ENCODE measurements at places on chromosomes 7 and 10.

GRCh38 chr10:29328983-29329382 is 40.1 kb downstream of the LYZL1 start:
- no peak for DNase-seq

DNA sequence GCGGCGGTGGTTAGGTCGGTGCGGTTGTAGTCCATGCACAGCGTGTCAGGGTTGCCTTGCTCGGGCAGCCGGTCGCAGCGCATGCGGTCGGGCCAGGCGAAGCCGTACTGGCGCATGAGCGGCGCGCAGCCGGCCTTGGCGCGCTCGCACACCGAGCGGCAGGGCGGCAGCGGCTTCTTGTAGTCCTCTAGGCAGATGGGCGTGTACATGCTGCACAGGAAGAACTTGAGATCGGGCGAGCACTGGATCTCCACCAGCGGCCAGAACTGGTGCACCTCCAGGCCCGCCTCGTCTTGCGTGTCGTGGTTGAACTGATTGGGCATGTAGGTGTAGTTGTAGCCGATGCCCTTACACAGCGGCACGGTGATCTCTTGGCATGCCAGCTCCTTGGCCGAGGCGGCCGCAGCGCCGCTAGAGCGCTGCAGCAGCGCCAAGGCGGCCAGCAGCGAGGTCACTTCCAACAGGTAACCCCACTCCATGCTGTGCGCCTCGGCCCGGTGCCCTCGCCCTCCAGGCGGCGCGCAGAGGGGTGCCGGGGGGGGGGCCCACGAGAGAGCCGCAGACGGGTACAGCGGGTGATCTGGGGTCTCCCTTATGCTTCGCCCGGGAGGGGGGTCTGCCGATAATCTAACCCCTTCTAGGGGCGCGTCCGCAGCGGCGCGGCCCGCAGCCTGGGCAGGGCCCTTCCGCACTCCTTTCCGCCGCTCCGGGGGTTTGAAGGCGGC is 983 bp downstream of the FZD8 start:
- no peak for DNase-seq

DNA sequence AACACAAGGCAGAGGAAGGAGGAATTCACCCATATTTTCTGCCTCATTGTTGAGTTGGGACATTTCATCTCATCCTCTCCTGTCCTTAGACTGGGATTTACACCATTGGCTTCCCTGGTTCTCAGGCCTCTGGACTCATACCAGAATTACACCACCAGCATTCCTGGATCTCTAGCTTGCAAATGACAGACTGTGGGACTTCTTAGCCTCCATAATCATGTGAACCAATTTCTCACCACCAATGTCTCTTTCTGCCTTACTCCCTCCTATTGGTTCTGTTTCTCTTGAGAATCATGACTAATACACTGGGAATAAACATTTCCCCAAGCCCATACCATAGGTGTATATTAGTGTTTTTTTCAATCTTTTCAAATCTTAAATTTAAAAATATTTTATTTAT is 2.9 kb upstream of the ZNF33A start:
- DNase-seq = no peak

DNA sequence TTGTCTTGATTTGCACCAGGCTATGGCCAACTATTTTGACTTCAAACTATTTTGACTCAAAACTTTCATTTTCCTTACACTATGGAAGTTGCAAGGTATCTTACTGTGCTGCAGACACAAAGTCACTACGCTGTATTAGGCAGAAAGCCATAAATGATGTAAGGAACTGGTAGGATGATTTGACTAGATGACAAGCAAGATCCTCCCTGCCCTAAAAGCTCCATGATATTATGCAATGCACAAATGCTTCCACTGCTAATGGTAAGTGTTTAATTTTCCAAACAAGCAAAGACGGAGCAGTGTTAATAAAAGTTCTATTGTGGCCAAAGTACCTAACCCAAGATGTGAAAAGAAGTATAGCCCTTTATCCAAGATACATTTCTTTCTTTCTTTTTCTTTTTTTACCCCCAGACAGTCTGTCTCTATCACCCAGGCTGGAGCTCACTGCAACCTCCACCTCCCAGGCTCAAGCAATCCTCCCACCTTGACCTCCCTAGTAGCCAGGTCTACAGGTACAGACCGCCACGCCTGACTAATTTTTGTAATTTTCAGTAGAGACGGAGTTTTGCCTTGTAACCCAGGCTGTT is 98.2 kb downstream of the ANK3 start:
- no peak for DNase-seq

GRCh38 chr10:113266147-113266546 is 286.7 kb upstream of the HABP2 start:
- DNase-seq = no peak

DNA sequence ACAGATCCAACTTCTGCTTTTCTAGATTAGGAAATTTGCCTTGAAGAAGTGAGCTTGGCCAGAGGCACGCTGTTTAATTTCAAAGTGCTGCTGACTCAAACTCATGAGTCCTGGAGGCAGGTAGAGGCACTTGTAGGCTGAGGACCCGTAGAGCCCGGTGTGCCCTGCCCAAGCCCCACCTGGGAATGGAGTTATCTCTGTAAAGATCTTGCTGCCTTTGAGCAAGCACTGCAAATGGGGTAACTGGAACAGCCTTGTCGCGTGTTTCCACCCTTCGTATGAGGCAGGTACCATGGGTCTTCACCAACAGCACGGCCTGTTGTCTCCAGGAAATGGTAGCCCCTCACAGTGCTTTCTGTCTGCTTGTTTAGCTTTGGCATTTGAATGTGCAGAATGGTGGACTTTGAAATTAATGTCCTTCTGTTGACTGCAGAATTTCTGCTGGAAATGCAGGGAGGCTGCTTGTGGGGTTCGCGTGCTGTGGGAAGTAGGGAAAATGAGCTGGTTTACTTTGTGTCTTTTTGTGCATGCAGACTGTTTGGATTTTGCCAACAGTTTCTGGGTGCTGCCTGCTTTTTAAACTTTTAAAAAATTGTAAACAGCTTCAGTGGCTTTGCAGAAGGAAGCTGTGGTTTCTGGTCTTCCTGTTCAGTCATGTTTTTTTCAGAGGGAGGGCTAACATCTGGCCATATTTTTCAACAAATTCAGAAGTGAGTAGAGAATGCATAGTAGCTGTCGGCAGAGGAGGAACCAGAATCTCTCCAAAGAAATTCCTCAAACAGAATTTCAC is 27.2 kb downstream of the CCM2 start:
- peak; percentile 27 for DNase-seq

DNA sequence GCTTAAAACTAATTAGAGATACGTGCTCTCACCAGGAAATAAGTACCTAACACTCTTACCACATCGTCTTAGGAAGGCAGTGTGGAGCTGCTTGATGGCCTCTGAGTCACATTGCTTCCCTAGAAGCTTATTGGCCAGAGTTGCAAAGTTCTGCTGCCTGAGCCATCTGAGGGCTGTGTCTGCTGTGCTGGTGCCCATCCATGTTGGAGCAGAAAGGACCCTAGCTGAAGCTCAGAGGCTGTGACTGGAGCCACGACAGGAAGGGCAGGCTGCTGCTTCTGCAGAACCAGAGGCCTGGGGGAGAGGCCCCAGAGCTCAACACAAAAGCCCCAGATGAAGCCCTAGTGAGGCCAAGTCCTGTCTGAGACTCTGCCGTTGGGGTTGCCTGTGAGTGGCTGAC is 64.8 kb upstream of the IGFBP3 start:
- no peak for DNase-seq

DNA sequence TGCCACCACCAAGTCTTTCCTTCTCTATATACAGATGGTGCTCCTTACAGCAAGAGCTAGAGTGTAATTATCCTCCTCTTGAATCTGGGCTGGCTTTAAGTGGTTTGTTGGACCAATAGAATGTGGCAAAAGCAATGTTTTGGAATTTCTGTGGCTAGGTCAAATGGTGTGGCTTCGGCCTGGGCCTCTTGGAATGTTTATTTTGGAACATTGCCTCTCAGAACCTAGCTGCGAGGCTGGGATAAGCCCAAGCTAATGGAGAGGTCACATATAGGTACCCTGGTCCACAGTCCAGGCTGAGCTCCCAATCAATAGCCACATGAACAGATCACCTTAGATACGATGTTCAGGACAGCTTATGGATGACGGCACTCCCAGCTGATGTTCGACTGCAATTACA is 556.7 kb downstream of the TYW1 start:
- DNase-seq = no peak

- no peak for DNase-seq
Observed at GRCh38 chr7:131502810-131503508, 53.5 kb downstream of the PODXL start.

GRCh38 chr7:38330039-38330438 is 56.6 kb upstream of the TARP start:
- DNase-seq = no peak

DNA sequence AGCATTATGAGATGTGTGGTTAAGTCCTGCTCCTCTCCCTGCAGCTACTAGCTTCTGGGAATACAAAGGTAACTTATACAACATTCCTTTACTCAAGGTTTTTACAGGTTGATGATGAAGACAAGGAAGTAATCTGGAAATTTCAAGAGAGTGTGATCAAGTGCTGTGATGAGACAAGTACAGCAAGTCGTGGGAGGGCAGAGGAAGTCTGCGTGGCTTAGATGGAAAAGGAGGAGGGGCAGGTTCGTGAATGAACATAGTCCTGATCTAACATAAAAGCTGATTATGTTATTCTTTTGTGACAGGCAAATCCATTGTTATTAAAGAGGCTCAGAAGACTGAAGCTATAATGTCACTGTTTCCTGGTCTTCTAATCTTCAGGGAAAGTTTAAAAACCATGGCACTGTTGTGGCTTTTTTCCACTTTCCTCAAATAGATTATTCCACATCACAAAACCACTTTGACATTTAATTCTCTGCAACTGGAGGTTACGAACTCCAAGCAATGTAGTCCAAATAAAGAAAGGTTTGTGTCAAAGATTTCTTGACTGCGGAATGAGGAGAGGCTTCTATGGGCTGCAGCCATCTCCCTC is 84.1 kb downstream of the CPXM2 start:
- no peak for DNase-seq

DNA sequence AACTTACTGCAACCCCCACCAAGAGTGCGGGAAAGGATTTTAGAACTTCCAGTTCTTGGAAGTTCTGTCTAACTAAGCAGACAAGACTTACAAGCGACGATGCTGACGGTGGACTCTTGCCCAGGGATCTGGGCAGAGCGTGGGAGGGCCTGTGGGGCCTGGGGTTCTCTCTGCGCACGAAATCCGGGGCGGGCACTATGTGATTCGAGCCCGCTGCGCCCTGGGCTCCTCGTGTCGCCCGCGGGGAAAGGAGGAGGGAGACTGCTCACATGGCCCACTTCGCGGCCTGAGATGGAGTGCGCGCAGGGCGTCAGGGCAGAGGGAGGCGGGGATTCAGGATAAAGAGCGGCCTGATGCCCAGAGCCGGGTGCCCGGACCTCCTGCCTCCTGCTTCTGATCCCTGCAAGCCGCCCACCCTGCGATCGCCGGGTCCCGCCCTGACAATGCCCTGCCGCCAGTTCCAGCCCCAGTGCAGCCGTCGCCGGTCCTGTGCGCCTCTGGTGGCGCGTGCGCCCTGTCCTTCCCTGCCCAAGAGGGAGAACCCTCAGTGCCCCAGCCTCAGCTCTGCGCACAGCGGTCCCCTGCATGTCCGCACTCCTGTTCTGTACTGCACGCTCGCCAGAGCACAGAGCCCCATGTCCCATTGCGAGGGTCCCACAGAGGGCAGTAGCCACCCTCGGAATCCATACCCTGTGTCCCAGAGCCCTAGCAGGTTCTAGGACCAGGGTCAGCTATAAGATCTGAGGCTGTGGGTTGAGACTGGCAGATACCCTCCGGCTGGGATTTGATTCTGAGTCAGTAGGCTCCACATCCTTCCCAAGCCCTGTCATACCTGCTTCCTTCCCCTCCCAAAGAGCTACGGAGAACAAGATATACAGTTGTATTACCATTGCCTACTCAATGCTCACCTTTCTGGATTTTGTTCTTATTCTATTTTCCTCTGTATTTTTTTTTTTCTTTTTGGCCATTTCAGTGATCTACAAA is 99.4 kb upstream of the TMEM106B start:
- DNase-seq = no peak

DNA sequence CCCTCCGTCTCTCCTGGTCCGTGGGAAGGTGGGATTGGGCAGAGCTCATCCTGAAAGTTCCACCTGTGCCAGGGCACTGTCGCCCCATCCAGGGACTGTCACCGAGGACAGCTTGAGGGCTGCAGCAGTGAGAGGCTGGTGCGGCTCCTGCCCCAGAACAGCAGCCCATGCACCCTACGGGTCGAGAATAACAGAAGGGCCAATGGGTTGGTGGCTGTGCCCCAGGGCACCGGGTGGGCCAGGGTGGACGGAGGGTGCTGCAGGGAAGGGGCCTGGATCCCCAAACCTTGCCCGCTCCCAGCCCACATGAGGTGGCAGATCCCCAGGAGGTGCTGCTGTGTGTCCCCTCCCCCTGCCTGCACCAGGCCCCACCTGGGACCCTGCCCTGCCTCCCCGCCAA is 23.9 kb downstream of the UNCX start:
- DNase-seq = no peak

DNA sequence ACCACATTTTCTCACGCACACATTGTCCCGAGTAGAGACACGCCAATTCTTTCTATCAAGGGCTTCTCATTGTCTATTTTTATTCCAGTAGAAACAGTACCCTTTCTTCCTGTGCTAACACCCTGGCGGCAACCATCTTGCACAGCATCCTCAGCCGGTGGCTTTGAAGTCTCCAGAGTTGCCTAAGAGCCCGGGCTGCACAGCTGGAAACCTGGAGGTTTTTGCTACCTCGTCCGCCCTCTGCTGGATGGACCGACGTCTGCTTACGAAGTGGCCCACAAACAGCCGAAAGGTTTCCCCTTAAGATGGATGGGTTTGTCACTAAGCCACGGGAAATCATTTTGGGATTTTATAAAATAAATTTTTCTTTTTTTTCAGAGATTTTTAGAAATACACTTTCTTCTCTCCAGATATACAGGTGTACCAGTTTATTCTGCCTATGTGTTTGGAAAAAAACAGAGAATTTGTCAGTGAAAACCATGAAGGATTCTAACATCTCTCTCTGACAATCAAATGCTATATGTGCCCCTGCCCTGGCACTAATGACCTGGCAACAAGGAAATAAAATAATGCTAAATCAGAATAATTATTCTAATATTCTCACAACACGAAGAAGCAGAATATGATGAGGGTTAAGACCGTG is 81.8 kb upstream of the FAM204A start:
- peak; percentile 45 for DNase-seq

- DNase-seq = no peak
Observed at GRCh38 chr10:113665806-113666354, 2.0 kb upstream of the NRAP start.

DNA sequence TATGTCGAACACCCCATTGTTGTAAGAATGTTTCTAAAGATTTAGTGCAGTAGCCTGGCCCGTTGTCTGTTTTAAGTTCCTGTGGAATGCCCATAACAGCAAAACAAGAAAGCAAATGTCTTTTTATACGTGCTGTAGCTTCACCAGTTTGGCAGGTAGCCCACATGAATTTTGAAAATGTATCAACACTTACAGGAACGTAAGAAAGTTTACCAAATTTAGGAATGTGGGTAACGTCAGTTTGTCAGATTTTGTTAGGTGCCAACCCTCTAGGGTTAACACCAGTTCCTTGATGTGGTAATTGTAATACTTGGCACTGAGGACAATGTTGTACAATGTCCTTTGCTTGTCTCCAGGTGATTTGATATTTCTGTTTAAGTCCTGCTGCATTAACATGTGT is 3.2 kb upstream of the GIMAP4 start:
- DNase-seq = peak; percentile 49

Data from CD4-positive, alpha-beta T cell (primary cell).